ENCODE measurements at places on chromosomes 2 and 18.

- DNase-seq, result no peak
Observed at GRCh38 chr2:112143150-112143549, 5.0 kb downstream of the FBLN7 start.

DNA sequence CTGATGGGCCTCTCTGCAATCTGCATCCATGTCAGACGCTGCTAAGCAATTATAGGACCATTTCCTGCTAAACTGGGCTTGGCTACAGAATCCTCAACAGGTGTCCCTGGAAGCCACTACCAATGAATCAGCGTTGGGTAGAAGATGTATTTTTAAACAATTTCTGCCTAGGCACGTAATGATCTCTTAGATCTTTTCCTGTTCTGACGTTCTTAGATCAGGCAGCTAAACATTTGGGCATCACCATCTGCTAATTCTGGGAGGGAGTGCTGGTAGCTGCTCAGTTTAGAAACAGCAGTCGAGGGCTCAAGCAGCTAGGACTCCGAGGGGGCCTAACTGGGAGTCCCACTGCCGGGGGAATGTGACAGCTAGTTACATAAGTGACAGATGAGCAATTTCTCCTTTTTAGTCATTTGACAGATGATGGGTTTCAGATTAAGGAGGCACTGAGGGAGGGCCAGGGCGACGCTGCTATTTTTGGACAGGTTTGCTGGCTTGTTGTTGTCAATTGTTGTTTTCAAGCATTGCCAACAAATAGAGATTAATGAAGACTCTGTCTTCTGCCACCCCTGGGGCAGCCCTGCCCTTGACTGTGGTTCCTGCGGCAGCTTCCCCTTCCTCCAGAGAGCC is 92.7 kb downstream of the MRO start:
- DNase-seq, result peak; percentile 50

DNA sequence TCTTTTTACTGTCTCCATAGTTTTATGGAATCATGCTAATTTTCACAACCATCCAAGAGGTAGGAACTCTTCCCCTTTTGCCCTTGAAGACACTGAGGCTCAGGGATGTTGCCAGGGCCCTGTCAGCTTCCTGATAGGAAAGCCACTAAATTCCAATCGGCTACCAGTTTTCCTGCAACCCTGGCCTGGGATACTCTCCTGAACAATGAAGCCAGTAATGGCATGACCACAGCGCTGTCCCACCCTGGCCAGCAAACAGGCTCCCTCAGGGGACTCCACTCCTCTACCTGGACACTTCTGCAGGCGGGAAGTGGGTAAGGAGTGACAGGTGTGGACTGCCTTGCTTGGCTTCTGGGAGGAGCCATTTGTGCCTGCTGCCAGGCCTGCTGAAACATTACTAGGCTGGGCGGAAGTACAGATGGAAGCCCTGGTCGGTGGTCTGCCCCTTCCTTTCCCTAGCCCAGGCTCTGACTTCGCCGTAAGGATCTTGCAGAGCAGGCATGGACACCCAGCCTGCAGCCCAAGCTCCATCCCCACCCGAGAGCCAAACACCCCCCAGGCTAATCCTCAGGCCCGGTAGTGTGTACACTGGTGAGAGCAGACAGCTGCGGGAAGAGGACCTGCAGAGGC is 78.8 kb upstream of the SMAD2 start:
- DNase-seq, result no peak

GRCh38 chr2:95346231-95346737 is 49.1 kb downstream of the KCNIP3 start:
- DNase-seq, result peak; percentile 18

Measured in NCI-H2171 (cell line).